ENCODE measurements at places on chromosomes 1 and 21.

DNA sequence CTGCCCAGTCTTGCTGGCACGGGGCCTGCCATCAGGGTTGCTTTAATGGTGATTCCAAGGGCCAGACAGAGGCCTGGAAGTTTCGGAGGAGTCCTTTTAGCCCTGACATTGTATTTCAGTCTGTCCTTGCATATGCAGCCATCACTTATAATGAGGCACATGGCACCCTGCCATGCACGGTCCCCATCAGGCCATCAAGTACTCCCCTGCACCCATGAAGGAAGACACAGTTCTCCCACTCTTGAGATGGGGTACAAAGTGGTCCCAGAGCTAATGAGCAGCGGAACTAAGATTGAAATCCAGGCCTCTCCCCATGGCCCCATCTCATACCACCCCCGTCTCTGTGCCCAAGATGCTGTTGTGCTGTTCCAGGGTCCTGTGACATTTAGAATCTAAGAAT lies 596.6 kb downstream of the PTPRU start:
- no peak for DNase-seq

DNA sequence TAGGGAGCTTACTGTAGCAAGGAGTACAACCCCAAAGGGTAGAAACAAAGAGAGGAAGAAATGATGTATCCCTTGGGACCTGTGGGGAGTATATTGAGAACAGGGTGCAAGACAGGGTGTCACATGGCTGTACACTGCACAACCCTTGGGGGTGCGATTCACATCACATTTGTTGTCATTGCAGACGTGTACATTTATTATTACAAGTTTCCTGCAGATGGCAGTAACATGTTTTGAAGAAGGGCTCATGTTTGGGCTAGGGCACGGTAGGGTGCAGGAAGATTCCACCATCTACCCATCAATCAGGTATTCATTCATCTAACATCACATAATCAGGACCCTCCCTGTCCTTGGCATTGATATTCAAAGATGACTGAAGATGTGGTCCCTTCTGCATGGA lies 62.5 kb downstream of the NDUFS5 start:
- DNase-seq = no peak

DNA sequence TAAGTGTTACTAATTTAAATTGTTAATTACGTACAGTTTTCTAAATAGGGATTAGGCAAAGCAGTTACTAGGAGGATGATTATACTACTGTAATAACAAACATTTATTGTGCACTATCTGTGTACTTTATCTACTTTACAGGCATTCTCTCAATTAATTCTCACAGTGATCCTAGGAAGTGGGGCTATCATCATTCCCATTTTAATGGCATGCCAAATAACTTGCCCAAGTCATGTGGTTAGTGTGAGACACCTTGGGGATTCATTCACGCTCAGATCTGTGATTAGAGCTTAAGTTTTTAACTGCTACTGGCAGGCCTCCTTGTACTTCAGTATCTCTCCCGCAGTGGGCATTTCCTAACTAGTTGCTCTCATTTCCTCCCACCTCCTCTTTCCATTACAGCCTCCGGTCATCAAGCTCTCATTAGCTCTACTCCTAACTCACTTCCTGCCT lies 11.5 kb downstream of the PHLDA3 start:
- DNase-seq = no peak

DNA sequence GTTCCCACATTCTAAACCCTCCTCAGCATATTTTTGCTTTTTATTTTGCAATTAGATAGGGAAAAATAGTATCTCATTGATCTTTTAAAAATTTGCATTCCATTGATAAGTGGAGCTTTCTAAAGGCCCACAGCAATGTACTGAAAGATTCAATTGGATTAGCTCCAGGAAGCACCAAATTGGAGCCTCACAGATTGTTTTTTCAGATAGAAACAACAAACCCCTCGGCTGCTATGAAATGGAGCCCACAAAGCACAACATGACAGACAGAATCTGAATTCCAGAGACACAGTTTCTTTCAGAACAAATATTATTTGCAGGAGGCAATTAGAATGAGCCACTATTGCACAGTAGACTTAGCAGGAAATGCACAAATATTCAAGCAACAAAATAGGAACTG lies 58.9 kb upstream of the KIF26B start:
- DNase-seq = no peak

GRCh38 chr1:197080323-197080722 lies 13.3 kb upstream of the F13B start:
- no peak for DNase-seq

GRCh38 chr1:203173011-203173555 lies 2.5 kb downstream of the MYBPH start:
- no peak for DNase-seq

DNA sequence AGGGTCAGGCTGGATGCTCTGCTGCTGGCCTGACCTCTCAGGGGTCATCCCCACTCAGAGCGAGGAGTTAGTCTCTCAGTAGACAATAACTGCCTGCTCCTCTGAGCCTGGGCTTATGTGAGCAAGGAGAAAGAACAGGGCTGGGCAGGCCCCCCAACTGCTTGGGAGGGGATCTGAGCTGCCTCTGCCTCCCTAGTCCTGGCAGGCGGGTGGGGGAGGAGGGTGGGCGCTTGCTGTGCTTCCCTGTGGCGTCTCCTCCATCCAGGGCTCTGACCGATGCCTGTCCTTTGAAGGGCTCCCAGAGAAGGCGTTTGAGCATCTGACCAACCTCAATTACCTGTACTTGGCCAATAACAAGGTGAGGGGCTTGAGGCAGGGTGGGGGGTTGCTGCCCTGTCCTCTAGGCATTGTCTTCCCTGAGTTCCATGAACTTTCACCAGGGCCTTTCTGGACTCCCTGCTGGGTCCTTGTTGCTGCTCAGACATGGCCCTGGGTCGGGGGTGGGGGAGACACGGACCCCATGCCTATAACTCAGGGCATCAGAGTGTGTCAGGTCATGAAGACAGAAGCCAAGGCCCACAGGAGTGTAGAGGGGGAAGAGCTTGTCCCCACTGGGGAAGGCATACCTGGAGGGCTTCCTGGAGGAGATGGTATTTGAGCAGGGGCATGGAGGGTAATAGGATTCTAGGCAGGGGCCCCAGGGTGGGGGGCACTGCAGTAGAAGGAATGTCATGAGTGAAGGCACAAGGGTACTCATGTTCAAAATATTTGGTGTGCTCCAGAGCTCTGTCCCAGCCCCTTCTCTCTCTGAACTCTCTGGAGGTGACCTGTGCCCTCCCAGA lies 12.5 kb downstream of the PODN start:
- DNase-seq = no peak

DNA sequence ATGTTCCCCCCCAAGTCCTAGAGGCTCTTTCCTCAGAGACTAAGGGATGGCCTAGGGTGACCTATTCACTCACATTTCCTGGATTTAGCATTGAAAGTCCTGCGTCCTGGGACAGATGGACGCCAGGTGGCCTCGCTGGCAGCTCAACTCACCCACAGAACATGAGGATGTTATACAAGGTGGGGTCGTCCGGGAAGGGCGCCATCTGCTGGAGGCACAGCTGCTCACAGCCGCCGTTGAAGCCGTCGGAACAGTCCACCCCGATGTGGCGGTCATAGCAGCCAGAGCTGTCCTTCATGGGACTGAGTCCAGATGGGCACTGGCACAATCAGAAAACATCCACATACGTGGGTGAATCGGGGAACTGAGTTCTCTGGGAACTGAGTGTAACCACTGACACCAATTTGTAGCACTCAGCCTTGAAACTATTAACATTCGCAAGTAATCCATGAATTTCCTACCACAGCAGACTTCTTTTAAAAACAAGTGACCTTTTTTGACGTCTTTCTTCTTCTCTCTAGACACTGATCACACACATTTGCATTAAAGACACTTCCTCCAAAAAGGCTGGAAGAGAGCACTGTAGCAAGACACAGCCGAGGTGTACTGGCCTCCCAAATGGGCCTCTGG lies 215.4 kb downstream of the ASTN1 start:
- DNase-seq = no peak

GRCh38 chr1:169109561-169110134 lies 3.2 kb downstream of the ATP1B1 start:
- no peak for DNase-seq

DNA sequence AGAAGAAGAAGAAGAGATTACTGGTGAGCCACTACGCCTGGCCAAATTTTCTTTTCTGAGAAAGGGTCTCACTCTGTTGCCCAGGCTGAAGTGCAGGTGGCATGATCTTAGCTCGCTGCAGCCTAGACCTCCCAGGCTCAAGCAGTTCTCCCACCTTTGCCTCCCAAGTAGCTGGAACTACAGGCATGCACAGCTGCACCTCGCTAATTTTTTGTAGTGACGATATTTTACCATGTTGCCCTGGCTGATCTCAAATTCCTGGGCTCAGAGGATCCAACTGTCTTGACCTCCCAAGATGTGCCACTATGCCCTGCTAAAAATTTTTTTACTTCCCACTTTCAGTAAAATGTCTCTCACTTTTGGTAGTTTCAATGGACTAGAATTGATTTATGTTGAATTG lies 24.4 kb downstream of the TMEM200B start:
- no peak for DNase-seq

- DNase-seq = no peak
Measured at GRCh38 chr1:45892068-45892785, 88.8 kb downstream of the MAST2 start.

DNA sequence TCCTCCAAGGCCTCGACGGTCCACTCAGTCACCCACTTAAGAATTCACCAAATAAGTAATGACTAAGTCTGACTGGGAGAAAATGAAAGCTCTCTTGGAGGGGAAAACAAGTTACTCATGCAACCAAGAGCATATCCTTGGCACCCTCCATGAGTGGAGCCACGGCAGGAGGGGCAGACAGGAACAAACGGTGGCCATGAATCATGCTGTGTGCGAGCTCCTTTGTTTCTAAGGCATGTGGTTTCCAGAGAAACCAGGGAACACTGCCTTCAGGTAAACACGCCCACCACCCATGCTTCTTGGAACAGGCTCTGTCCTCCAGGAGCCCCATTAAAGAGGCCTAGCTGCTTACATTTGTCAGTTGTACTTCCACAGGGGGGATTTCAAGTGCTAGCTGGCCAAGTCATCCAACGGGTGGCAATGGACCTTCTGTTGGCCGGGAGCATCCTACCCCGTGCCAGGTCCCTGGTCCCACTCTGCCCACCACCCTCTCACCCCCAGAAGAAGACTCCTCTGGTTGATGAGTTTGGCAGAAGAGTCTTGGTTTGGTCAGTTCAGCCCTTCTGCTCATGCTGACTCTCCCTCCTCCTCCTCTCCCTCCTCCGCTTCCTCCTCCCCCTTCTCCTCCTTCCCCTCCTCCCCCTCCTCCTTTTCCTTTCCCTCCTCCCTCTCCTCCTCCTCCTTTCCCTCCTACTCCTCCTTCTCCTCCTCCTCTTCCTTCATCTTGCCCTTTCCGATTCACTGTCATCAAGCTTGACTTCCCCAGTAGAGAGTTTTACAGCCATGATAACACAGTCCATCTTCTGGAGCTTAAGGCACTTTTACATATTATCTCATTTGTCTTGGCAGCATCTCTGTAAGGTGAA lies 107.6 kb downstream of the CCDC185 start:
- DNase-seq = no peak

DNA sequence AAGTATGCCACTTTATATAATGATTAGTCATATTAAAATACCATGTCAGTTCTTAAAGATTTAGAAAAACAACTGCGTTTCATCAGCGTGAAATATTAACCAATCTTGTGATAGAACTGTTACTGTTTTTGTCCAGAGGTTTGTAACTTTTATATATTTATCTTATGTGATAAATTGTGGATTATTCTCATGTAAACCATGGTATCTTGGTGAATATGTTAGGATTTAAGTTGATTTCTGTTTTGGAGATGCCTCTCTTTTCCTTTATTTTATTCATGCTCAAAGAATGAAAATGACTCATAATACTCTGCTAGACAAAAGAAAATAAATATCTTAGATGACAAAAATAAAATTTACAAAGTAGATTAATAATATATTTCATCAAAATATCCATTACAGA lies 88.4 kb downstream of the ADGRL4 start:
- DNase-seq = no peak

DNA sequence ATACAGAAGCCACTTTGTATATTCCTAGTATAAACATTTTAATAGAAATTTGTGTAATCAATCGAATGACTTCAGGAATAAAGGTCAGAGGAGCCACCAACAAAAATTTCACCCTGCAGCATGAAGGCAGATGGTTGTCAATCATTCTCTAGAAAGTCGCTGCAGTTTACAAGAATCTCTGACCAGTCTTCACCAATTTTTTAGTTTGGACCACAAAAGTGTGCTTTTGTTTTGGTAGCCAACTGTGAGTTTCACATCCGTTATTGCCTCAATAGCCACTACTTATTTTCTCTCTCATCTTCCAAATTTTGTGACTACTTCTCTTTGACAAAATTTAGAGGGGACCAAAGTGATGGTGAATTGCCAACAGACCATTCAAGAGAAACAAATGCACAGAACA lies 1155.6 kb downstream of the AMY1C start:
- DNase-seq = no peak

GRCh38 chr1:220699044-220699443 lies 8.9 kb downstream of the C1orf115 start:
- no peak for DNase-seq

DNA sequence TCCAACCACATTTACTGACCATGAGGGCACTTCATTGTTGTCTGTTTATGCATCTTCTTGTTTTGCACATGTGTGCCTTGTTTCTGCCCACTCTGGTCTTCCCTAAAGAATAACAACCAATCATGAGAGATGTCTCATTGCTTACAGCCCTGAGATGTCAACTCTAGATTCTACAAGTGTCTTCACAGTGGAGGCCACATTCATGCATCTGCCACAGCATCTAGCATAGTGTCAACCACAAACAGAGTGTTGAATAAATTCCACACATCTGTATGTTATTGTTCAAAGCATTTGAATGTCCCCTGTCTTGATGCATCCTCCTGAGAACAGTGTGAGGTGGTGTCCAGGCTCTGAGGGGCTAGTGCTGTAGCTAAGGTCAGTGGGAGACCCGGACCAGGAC lies 43.1 kb downstream of the KCNC4 start:
- DNase-seq = no peak

GRCh38 chr1:206447422-206447765 lies 22.9 kb upstream of the IKBKE start:
- DNase-seq = no peak

- no peak for DNase-seq
Measured at GRCh38 chr1:221751226-221751887, 9.5 kb upstream of the DUSP10 start.

DNA sequence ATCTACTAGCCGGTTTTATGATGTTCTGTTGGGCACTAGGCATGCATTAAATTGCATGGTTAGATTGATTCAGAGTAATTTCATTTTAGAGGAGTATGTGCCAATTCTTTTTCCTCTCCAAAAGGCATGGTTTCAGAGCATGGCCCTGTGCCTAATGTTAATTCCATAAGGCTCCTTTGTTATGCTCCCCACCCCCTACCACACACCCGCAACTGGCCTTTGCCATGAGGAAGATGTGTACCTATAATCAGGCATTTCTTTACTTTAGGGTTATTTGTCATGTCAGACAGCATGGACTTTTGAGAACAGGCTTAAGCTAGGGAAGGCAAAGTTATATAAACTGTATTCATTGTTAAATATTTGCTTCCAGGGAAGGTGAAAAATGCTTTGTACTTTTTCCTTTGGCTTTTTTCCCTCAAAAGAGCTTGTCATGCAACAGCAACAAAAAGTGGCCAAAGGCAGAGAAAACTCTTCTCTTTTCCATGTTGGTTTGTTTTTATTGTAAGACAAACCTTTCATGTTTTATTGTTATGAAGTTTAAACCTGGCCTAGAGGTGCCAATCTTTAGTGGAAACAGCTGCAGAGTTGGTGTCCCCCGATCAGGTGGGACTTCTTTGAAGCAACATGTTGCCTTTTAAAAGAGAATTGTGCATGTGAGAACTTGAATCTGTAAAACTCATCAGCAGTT lies 24.3 kb upstream of the NBL1 start:
- no peak for DNase-seq

- no peak for DNase-seq
Measured at GRCh38 chr1:171935664-171936063, 94.4 kb downstream of the DNM3 start.

All from effector CD8-positive, alpha-beta T cell (primary cell).